Right renal cortex interstitium (tissue), 3 donors: ENCODE measurements at places on chromosomes 5 and 9.

GRCh38 chr5:68432682-68433081, 217.1 kb downstream of the PIK3R1 start:
- DNase-seq = no peak

DNA sequence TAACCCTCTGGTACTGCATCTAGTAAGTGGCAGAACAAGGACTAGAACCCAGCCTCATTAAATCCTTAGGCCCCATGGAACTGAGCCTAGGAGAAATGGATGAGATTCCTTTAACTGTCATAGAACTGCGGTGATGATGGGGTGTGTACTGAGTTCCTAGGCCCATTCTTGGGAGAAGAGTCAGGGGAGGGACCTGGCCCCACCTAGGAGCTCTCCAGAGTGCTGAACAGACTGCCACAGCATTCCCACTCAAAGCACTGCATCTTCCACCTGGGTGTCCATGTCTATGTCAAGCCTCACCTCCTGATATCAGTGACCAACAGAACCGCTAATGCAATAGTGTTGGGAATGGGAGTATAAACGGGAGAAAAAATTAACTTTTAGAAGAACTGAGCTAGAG, 36.6 kb downstream of the TTLL11 start:
- no peak for DNase-seq

GRCh38 chr9:136515276-136515675, 30.6 kb downstream of the NOTCH1 start:
- DNase-seq = no peak

- DNase-seq = no peak
Observed at GRCh38 chr9:136342181-136343120, 15.1 kb downstream of the GPSM1 start.

DNA sequence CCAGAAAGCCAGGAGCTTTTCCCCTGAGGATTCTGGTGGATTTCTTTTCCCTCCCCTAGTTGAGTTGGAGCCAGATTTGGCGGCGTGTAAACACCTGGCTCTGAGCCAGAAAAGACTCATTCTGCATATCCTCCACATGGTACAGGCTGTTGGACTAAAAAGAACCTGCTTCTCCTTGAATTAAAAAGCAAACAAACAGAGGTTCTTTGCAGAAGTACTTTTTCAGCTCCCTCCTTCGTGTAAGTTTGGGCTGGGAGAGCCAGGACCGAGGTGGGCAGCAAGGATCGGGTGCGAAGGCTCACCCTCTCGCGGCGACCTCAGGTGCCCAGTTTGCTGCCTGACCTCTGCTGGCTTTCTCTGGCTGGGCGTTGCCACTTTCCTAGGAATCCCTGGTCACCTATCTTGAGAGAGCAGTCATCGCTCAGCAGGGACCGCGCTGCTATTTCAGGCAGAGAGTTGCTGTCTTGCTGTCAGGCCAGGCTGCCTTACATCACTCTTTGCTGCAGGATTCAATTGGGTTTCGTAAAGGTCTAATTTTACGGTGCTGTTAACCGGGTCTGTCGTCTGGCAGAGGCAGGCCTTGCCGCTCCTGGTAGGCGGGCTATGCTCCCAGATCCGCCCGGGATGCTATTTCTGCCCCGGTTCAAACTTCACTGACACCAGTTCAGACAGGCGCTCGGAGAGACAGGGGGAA, 3.2 kb downstream of the PAPPA start:
- DNase-seq = no peak

DNA sequence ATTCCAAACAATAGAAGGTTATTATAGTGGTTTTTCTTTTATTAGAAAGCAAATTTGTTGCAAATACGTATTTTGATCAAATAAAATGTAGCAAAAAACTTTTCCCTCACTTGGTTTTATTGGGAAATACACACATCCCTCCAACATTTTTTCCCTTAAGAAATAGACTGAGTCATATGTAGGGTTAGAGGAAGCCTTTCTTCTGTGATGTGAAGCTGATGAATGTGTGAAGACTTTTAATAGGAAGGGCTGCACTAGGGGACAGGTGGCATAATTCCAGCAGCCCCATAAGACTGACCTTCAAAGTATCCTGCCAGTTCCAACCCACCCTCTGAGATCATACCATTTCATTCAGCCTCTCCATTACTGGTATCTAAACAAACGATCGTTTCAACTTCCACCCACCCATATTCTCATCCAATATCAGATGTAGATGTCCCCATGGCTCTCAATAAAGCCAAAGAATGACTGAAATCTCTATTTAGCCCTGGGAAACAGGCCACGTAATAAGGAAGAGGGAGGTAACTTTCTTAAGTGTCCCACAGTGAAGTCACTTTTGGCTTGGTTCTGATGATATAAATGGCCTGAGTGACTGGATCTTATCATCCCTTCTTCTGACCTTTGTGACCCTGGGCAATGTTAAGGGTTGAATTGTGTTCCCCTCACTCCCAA, 64.7 kb upstream of the LPAR1 start:
- no peak for DNase-seq
